ENCODE measurements at places on chromosomes 12 and 14.

DNA sequence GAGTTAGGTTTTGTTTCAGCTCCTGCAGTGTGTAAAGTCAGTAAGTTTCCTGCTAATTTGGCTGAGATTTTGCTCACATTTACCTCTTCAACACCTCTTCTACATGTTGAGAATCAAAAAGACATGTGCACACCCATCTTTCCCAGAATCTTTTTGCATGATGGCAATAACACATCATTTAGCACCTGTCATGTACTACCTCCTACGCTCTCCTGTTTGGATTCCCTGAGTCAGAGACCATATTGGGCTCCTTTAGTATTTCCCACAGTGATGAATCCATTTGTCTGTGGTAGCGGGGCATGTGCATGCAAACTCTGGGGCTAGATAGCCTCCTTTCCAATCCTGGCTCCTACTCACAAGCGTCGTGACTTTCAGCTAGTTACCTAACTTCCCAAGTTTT is 20.1 kb downstream of the PLBD1 start:
- DNase-seq, result no peak

DNA sequence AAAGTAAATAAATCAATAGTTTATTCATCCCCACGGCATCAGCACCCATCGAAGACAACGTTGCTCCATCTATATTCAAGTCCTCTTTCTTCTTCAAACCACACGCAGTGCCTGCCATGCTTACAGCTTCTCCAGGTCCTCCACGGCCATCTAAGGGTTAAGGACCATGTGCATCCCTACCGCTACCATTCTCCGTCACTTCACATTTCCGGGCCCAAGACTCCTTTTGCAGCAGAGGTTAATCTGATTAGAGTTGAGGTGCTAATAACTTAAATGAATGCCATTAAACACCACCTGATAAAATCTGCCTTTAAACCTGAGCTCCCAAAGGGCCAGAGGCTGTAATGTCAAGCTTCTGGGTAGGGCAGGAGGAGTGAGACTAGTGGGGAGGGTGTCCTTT is 79.7 kb upstream of the CCND2 start:
- DNase-seq, result no peak

DNA sequence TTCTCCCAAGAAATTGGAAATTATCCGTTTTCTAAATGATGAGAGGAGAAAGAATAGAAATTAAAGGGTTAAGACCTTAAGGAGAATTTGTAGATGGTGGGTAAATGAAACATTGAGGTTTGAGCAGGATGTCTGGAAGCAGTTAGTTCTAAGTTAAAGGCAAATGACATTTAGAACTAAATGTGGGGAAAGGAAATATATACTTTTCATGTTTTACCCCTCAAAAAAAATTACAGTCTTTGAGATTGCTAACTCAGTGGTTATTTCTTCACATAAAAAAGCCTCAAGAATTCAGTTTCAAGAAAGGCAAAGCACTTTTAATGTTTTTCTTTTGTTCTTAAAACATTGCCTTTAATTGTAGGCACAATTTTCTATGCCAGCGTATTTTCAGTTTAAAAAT is 114.0 kb downstream of the PLEKHA5 start:
- no peak for DNase-seq

DNA sequence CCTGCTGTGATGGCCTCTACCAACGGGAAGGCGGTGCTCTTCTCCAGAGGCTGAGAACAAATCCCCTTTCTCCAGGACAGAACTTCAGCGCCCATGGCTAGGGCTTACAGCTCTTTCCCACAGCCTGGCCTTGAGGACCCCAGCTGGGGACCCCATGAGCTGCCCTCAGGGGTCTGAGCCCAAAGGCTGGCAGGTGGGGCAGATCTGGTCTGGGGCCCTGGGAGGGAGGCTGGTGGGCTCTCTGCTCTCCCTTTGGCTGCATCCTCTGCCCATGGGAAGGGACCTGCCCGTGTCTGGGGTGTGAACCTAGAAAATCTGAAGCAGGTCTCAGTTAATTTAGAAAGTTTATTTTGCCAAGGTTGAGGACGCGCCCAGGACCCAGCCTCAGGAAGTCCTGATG is 322.1 kb downstream of the ADGRD1 start:
- DNase-seq, result no peak

GRCh38 chr14:35959835-35960234 is 133.7 kb downstream of the BRMS1L start:
- no peak for DNase-seq

GRCh38 chr14:93712838-93713724 is 75.2 kb downstream of the PRIMA1 start:
- DNase-seq, result no peak

DNA sequence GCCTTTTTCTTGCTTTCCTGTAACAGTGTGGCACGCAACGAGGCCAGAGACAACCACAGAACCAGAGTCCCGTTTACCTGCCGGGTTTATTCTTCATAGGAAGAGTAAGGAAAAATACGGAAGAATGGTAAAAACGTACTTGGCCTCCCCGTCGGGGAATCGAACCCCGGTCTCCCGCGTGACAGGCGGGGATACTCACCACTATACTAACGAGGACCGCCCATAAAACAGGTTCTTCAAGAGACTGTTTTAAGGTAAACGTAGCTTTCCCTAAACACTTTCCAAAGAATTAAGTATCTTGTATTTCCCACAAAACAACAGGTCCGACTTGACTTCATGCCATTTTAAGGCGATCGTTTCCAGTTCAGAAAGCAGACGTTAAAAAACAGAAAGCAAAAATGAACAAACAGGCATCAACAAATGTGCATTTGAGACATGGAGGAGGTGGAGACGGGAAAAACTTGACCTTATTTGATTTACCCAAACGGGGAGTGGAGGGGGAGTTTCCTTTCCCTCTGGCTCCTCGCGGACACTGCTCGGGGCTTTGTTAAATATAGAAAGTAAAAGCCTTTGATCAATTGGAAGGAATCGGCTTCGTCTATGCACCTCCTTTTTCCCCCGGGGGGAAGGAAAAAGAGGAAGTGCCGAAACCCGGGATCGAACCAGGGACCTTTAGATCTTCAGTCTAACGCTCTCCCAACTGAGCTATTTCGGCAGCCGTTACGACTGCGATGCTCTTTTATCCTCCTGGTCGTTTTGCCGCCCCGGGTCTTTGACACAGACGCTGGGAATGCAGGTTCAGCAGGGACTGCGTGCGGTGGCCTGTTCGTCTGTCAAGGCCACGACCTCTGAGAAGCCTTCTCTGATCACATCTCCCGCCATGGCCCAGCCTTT is 13.0 kb upstream of the UBC start:
- DNase-seq, result peak; percentile 64

- DNase-seq, result no peak
Observed at GRCh38 chr14:57408634-57409033, 18.2 kb downstream of the NAA30 start.

- peak; percentile 93 for DNase-seq
Observed at GRCh38 chr14:35341751-35342488, 49.7 kb downstream of the PSMA6 start.

DNA sequence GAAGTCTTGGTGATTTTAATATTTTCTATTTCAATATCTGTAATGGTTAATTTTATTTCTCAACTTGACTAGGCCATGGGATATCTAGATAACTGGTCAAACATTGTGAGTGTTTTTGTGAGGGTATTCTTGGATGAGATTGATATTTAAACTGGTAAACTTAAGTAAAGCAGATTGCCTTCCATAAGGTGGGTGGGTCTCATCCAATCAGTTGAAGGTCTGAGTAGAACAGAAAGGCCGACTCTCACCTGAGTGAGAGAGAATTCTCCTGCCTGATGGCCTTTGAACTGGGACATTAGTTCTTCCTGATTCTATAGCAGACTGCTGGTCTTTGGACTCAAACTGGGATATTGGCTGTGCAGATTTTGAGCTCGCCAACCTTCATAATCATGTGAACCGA is 36.3 kb downstream of the OTOGL start:
- DNase-seq, result no peak

DNA sequence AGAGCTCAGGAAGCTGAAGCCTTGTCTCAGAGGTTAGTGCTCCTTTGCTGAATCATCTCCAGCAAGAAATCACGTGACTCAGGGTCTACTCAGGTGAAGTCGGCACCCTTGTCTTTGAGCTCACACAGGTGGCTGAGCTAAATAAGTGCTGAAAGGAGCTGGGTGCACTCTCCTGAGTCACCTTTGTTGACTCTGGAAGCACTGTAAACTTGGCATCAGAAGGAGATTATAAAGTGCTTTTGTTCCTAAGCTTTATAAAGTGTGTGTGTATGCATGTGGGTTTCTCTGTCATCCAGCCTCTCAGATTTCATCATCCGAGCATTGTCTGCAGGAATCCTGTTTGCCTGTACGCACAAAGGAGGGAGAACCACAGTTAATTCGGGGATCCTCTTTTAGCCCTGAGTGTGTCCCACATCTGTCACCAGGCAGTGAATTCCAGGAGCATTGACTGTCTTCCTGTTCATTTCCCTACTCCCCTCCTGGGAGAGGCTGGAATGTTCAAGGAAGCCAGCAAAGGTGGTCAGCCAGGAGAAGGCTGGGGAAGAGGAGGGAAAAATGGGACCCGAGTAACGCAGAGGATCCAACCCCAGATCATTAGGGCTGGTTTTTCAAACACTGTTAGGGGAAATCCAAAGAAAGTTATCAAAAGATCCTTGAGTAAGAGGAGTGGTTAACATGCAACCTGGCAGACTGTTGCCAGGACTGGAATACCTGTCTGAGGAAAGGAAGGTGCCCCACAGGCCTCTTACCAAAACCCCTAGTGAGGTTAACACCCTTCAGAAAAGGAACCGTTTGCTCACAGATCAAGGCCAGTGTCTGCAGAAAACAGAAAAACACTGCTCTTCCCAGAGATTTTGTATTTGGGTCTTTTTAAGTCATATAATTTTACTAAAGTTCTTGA is 157.5 kb upstream of the HIF1A start:
- no peak for DNase-seq

DNA sequence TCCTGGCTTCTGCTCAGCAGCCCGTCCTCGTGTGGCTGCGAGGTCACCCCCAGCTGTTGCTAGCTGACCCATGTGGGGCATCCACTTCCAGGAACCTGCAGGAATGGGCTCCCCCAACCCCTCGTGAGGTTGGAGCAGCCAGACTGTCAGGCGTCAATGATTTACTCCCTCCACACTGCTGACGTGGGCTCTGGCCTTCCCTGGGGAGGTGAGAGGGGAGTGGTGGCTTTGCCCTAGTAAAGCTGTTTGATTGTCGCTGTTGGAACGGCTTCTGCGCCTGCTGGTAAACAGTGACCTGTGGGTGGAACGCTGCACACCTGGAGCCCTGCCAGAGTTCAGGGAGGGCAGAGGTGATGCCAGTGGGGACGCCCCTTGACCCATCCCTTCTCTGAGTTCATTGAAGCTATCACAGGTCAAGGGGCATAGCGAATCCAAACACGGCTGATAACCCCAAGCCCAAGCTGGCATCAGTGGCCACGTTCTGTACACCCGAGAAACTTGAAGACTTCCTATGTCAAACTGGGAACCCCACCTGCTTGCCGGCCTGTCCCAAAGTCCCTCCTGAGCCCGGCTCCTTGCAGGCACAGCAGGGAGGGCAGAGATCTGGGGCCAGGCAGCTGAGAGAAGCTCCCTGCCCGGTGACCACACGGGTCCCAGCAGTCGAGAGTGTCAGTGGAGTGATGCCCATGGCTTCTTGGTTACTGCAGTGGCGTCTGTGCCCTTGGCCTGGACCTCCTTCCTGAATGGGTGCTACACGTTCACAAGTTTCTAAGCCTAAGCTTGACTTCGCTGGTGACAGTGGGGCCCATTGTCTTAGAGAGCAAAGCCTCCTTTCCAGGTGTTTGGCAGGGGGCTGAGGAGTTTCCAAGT is 2.7 kb downstream of the ASPG start:
- no peak for DNase-seq

DNA sequence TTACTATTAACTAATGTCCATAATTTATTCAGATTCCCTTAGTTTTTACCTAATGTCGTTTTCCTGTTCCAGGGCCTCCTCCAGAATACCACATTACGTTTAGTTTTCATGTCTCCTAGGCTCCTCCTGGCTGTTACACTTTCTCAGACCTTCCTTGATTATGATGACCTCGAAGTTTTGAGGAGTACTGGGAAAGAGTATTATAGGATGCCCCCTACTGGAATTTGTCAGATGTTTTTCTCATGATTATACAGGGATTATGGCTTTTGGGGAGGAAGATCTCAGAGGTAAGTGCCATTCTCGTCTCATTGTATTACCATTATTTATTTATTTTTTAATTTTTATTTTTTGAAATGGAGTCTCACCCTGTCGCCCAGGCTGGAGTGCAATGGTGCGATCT is 17.7 kb upstream of the C1S start:
- DNase-seq, result no peak

- no peak for DNase-seq
Observed at GRCh38 chr12:54140588-54141388, 48.0 kb downstream of the SMUG1 start.

DNA sequence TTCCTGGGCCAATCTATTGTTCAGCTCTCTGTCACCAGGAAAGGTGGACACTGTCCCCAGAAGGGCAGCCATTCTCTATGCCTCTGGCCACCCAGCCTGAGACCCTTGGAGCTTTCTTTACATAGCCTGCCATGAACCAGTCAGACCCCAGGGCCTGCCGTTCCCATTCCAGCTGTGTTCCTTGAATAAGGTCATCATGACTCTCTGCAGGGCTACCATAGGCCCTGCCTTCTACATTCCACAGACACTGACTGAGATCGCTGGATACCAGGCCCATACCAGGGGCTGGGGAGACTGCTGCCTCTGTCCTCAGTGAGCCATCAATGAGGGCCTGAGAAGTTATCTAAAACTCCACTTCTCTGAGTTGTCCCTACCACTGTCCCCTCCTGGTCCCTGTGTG is 75.5 kb downstream of the SYNE3 start:
- DNase-seq, result no peak

DNA sequence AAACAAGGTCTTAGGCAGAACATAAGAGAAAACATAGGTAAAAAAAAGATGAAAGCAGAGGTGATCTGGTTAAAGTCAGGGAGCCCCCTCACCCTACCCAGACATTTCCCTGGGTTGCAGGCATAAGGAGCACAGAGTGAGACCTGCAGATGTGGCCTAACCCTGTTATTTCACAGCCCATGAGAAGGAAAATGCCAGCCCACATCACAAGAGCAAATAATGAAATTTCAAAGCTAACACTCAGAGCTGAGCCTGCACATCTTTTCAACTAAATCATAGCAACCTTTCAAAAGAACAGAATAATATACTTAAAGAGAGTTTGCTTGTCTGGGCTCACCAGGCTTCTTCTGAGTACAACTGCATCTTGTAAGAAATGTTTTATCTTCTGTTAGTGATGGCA is 295.4 kb downstream of the RPAP3 start:
- no peak for DNase-seq

DNA sequence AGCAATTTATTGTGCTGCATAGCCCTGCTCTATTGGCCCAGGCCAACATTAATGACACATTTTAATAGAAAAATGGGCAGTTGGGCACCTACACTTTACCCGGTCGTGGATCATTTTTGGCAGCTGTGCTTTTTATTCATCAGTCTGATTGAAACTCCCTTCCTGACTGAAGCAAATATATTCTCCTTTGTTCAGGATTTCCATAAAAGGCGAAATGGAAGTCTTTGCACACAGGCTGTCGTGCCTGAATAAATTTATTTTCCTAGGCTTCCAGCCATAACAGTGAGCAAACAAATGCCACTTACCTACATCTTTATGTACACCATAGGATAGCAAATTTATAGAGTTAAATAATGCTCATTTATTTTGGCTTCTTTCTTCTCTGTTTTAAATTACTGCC is 480.7 kb upstream of the DCN start:
- no peak for DNase-seq

GRCh38 chr12:25322918-25323531 is 72.3 kb upstream of the KRAS start:
- no peak for DNase-seq

Measured in thoracic aorta (tissue), 2 donors.